Glutamatergic neuron (in vitro differentiated cells): ENCODE measurements at places on chromosomes 3 and 15.

DNA sequence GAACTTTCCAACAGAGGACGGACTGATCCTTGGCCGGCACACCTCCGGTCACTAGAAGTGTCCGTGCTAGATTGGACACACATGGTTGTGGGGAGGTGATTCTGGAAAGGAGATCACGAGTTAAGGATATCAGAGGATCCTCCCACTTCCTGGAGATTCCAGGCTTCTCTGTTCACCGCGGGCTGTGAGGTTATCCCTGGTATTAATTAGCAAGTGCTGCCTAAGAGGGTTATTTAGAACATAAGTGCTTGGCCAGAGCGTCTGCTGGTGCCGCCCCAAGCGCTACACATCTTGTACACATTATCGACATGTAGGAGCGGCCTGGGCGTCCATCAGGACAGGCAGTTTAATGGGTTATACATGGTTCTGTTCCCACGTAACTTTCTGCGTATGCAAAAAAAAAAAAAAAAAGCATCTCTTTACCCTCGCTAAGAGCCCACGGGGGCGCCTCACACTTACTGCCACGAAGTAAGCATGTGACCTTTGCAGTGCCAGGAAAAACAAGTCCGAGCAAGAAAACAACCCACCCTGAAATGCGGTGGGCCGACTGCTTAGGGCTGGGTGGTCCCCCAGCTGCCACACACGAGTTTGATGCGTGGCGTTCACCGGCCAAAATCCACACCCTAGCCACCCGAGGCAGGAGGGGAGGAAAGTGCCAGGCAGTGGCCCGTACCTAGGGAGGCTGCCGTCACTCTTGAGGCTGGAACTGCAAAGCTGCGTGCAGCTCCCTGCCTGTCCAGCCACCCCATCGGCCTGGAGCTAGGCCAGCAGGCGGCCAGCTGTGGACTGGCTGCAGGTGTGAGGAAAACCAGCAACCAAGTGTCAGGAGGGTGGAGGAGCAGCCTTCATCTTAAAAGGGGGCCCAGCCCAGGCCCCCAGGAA is 78.0 kb downstream of the CPN2 start:
- DNase-seq, result no peak

DNA sequence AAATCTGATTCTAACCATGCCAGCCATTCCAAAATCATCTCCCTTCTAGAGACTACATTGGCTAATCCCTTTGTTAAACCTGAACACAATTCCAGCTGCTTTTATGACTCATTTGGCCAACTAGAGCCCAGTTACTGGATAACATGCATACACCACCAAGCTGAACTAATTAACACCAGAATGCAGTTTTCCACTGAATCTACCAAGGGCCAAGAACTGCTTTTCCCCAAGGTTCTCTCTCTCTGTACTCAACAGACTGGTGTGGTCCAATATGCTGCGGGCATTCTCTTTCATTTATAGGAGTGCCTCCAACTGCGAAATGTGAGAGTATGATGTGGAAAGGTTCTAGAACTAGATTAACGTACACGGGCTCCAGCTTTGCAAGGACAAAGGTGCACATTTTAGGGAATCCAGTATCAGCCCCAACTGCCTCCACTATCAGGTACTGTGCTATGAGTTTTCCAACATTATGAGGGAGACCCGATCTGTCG is 1.5 kb downstream of the CHSY1 start:
- no peak for DNase-seq

- no peak for DNase-seq
Observed at GRCh38 chr3:171748064-171748924, 62.0 kb downstream of the PLD1 start.

DNA sequence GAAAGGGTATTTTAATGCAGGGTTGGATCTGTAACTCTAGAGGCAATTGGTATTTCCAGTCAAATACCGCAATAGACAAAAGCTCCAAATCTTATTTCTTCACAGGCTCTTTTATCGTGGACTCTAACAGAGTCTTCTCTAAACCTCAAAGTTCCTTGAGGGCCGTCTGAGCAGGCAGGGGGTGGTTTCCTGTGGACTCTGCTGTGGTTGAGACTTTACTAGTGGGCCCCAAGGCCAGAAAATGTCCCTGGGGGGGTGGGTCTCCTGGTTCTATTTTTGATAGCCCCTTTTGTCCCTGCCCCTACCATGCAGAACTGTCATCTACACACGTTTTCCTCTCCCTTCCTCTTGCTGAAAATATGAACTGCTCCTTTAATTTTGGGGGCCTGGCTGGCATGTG is 80.1 kb downstream of the ASB7 start:
- DNase-seq, result no peak

- no peak for DNase-seq
Observed at GRCh38 chr15:70806992-70807712, 43.8 kb upstream of the UACA start.

GRCh38 chr3:154779571-154779970 is 300.5 kb upstream of the MME start:
- DNase-seq, result no peak

DNA sequence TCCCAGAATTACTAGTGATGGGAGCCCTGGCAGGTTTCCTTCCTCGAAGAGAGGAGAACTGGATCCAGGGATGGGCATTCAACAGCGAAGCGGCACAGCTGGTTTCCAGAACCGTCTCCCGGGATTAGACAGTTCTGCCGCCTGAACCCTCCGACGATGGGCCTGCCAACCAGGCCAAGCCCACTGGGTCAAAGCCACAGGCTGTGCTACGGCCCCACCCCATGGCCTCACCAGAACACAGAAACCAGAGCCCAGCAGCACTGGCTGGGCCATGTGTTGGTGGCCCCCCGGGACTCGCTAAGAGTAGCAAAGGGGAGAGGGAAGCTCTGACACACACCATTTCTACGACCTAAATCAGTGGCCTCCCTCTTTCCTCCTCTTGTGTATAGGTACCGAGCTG is 2.2 kb downstream of the C15orf62 start:
- DNase-seq, result no peak

GRCh38 chr3:130661140-130661891 is 85.3 kb downstream of the PIK3R4 start:
- DNase-seq, result no peak

GRCh38 chr15:59797756-59798604 is 108.9 kb upstream of the BNIP2 start:
- no peak for DNase-seq
